ENCODE measurements at places on chromosomes 6 and 20. TPM values are rescaled to one million over a fixed set of nuclear protein-coding genes. Genes with fewer than 3 reads are reported as not detected.

DNA sequence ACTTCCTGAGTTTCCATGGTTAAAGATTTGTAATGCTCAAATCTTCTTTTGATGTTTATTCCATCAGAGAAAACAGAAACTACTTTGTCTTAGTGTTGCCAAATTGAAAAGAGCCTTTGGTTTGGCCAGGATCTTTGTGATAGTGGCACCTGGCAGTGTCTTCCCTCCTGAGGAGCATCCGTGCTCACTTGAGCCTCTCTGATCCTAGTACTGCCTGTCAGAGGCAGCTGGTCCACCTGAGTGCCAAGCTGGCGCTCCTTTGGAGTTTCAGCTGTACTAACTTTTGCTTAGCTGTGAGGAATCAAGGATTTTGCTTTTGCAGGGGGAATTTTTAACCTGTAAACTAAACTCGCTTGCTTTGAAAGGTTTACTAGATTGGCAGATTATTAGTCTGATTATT, 61.4 kb downstream of the SCAND1 start:
- no peak for DNase-seq

PRPH2 gene
- 6.1 TPM for total RNA-seq

CCN2 gene
- 4.1 TPM for total RNA-seq

GRCh38 chr6:37971266-37971665, 151.7 kb downstream of the ZFAND3 start:
- DNase-seq: no peak

PARD6B gene
- 20.4 TPM for total RNA-seq

DNA sequence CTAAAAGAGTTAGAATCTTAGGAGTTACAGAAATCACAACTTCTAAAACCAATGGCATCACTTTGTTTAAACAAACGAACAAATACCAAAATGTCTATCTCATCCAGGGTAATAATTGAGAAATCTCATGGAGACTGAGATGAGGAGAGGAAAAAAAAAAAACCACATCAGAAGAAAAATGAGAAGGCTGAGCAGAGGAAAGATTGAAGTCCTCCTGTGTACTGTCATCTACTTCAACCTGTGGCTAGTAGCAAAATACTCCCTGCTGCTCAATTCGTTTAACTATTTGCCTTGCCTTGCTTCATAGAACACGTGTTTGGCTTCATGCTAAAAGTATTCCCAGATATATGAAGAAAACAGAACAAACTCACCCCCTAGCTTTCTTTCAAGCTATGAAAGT, 143.7 kb downstream of the PDE10A start:
- no peak for DNase-seq

GRCh38 chr6:36638579-36638978, 39.9 kb upstream of the CDKN1A start:
- no peak for DNase-seq

PRRT1 gene
- total RNA-seq: 0.41 TPM

DNA sequence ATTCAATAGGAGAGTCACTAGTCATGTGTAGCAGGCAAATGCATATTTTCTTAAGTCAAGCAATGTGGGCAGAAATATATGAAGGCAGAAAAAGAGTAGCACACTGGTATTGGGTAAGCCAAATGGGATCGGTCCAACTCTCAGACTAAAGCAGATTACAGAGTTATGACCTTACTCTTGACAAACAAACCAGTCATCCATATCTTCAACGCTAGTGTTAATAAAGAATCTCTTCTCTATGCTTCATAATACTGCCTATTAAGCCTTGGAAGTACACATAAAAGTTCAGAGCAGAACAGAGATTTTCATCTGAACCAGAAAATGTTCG, 320.2 kb upstream of the JARID2 start:
- no peak for DNase-seq

- DNase-seq: peak; percentile 30
Observed at GRCh38 chr6:118551063-118552053, 3.3 kb downstream of the PLN start.

- no peak for DNase-seq
Observed at GRCh38 chr6:46788791-46789190, 4.4 kb upstream of the MEP1A start.

LRRN4 gene
- total RNA-seq: 0.41 TPM

DNA sequence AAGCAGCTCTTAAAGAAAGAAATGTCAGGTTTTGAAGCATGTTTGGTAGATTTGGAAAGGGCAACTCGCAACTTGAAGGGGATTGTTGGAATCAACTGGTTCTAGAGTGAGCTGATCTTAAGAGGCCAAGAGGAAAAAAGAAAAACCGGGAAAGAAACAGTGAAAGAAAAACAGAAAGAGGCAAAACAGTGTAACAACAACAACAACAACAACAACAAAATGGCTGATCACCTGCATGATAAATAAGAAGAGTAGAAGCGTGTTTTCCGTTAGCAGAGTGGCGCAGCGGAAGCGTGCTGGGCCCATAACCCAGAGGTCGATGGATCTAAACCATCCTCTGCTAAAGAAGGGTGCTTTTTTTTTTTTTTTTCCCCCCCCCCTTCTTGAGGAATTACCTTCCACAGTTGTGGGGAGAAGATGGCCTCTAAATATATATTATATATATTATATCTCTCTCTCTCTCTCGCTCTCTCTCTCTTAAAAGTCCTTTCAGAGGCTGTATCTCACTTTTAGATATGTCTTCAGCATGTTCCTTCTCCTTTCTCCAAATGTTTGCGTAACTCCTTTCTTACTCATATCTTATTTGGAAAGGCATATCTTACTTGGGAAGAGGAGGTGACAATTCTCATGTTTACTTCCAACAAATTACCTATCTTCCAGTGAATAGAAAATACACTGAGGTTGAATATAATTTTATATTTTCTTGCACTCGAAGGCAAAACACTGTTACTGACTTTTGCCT, 134.4 kb downstream of the OR2B2 start:
- DNase-seq: no peak

DNA sequence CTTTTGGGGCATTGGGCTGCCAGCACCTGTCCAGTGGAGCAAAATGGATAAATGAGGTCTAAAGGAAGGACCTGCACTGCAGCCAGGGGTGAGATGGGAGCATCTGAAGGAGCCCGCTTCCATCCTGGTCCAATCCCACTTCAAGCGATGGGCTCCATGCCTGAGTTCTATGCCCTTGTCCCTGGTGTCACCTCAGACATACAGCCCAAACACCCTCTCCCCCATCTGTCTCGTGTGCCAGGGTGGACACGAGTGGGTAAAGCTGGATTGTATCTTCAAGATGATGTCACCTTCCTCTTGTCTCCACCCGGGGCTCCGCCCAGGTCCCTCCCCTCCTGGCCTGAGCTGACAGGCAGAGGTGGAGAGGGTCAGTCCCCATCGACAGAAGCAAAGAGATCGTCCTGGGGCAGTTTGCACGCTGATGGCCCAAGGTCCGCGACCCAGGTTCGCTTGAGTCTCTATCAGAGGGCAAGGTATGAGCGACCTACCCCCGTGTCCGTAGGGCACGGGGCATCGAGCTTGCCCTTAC, 544 bp downstream of the SMIM29 start:
- no peak for DNase-seq

CST5 gene
- total RNA-seq: not detected

DNA sequence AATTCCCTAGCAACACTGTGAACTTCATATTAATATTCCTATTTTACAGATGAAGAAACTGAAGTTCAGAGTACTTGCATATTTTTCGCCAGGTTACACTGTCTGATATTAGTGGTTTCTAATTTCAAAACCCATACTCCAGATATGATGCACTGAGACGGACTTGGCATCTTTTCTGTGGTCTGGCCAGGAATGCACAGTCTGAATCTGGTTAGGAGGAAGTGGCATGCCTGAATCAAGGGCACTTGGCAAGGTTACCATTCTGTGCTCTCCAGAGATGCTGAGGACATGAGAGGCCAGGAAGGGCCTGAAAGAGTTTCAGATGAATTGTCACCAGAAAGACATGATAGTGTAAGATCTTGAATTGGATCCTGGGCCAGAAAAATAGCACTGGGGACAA, 150.1 kb downstream of the HAO1 start:
- no peak for DNase-seq

COL12A1 gene
- total RNA-seq: 22.8 TPM

DNA sequence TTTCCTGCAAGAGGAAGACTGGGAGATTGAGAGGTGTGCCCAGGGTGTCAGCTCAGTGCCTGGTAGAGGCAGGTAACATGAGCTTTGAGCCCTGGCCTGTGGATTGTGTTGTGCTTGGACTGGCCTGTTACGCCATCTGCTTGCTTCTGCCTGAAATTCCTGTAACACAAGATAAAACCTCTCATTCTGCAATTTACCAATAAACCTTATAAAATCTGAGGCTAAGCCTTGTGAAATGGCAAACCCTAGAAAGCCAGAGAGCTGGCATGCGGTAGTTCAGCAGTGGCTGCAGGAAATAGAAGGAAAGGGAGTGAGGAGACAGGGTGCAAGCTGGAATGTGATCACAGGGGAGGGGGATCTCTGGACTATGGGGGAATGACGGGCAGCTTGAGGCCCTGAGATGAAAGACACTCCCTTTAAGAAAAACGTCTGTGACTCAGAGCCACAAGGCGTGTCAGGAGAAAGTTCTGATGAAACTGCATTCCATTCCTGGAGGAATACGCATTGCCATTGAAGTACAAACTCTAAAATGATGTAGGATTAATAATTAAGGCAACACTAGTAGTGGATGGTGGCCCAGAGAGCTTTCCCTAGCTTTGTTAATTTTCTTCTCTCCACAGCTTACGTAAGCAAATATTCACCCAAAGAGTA, 26.3 kb upstream of the TFAP2A start:
- no peak for DNase-seq

DNA sequence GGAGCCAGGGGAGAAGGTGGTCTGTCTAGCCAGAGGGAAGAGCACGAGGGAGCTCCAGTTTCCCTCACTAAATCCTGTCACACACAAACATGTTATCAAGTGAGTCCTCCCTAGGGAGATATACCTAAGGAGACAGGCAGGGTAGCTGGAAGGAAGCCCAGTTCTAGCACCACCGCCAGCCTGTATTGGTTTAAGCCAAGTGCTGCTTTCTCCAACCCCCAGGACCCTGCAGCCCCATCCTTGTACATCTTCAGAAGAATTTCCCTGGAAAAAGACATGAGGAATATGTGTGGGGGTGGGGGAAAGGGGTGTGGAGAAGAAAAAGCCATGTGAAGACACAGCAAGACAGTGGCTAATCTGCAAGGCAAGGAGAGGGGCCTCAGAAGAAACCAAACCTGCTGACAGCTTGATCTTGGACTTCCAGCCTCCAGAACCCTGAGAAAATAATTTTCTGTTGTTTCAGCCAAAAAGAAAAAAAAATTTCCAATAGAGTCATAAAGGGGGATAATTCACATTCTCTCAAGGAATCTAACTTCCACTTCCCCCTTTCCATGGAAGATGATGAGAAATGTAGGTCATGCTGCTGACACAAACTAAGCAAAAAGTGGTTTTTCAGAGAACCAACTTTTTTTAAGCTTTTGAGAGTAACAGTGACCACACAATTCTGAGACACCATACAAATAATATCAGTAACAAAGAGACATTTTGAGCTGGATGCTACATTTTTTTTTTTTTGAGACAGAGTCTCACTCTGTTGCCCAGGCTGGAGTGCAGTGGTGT, 103.2 kb upstream of the PRDM1 start:
- DNase-seq: no peak

RIPPLY2 gene
- 21.6 TPM for total RNA-seq
